ENCODE measurements at places on chromosomes 13 and 19.
A peak's percentile ranks its signal among the peaks of the same experiment; 100 is the strongest.

DNA sequence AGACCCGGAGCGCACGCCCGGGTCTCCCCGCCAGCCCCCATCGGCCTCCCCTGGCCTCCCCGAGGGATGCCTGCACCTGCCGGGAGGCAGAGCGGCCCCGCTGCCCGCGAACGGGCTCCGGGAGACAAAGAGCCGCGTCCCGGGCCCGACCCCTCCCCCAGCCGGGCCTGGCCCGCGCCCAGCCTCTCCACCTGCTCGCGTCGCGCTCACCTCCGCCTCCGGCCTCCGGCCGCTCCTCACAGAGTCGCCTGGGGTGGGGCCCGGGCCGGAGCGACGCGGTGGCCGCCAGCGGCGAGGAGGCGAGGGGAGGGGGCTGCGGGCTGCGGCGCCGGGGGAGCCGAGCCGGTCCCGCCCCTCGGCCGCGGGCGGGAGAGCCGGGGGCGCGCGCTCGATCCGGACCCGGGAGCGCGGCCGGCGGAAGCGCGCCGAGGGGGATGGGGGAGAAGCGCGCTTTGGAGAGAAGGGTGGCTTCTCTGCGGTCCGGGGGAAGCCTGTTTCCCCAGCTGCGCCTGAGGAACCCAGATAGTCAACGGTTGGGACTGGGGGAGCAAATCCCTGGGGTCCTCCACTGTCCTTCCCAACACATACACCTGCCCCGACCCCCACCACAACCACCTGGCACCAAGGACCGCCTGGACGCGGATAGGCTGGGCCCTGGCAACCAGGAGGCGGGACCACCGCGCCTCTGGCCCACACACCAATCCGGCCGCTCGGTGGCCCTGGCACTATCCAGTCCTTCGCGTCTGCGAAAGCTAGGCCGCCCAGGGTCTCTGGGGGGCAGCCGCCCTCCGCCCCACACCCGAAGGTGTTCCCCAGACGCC, at the start of gene PRR36:
Gene PRR36 (minus strand): TSS at position 315 of the 821 bp plus-strand sequence. CDS start 701 bp downstream, outside the sequence.
- DNase-seq = peak; percentile 77

- DNase-seq = no peak
These were observed 237.1 kb upstream of the ARGLU1 start for GRCh38 chr13:106804991-106805390.

DNA sequence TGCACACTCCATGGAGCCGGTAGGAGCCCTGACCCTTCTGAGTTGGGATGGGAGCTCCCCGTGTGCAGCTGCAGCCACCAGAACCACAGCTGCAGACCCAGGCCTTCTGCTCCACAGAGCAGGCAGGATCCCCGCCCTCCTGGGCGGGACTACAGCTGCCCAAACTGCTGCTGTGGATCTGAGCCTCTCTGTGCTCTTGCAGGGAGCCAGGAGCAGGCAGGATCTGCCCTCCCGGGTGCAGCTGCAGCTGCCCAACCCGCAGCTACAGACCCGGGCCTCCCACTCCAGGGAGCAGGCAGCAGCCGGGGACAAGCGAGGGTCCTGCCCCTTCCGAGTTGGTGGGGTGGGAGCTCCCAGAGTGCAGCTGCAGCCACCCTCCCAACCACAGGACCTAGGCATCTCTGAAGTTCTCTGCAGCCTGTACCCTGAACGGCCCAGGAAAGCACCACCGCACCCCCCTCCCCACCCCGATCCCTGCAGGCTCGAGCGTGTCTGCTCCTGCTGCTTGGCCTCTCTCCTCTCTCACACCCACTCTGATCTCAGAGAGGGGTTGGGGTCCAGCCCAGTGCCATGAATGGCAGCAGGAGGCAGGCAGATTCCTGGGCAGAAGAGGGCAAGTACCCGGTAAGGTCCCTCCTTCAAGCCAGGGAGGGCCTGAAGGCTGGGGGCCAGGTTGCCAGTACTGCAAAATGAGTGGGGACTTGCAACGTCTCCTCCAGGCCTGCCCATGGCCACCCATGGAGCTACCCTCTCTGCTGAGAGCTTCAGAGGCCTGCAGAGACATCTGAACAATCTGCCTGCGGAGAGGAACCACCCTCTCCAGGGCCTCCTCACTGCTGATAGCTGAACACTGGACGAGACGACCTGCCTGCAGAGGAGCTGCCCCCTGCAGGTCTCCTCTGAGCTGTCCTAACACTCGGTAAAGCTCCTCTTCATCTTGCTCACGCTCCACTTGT, 16.4 kb upstream of the EMP3 start:
- no peak for DNase-seq

GRCh38 chr19:6198896-6199239, 63.4 kb downstream of the ACSBG2 start:
- no peak for DNase-seq

DNA sequence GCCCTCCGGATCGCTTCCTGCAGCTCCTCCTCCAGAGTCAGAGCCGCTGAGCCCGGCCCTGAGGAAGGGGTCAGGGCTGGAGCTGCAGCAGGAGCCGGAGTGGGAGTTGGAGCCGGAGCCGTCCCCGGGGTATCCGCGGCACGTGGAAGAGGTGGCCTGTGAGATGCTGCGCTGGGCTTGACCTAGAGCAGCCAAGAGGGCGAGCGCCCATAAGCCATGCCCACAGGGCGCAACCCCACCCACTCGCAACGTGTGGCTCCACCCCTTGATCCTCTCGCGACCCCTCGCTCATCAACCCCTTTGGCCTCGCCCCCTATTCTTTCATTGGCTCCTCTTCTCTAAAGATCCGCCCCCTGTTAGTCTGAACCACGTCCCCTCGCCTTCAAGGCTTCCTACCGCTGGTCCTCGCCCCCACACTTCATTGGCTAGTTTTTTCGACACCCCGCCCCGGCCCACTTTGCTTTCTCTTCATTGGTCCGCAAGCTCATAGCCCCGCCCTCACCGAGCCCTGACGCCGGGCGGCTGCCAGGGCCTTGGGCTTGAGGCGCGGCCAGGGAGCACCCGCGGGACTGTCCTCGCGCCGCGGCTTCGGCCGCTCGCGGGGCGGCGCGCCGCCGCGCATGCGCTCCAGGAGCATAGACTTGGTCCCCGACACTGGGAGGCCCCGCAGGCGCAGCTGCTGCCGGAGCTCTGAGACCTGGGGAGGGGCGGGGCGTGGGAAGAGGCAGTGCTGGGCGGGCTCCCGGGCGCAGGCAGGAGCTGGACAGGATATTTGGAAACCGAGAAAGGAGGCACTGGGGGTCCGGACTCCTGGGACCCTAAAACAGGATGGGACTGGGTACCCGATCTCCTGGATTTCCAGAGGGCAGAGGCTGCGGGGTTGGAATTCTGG, 5.4 kb downstream of the MAMSTR start:
- DNase-seq = peak; percentile 100

- DNase-seq = no peak
These were observed 6.0 kb upstream of the FREM2 start for GRCh38 chr13:38680912-38681311.

- DNase-seq = no peak
These were observed 15.3 kb upstream of the HNRNPUL1 start for GRCh38 chr19:41248895-41249294.

DNA sequence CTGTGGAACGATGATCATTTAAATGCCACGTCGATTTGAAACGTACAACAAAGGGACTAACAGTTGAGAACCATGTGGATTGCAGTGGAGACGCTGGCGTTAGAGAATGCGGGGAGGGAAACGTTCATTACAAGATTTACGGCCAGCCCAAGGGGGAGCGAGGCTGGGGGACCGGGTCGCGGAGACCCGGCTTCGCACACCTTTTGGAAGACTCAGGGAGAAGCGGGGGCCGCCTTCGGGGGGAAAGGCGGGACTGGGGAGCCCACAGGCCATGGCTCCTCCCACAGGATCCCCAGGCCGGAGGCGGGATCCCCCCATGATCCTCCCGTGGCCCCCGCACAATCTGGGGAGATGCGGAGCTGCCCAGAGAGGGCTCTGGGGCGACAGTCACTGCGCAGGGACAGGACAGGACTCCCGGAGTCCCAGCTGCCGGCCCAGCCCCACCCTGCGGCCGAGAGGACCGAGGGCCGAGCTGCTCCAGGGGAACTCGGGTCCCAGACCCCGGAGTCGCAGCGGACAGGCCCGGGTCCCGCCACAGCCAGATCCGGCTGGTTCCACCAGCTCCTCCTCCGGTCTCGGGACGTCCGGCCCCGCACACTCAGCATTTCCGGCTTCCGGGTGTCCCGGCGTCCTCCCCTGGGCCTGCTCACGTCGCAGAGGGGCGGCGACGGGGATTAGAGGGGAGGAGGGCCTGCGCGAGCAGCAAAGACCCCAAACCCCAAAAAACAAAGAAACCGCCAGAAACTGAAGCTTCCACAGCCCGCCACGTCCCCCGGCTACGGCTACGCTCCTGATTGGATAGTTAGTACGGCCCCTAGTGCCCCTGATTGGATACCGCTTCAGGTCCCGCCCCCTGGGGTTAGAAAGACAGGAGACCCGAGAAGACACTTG, 21.1 kb upstream of the OR10H1 start:
- DNase-seq = peak; percentile 49

- DNase-seq = peak; percentile 83
These were observed 29.8 kb upstream of the SPACA7 start for GRCh38 chr13:112346173-112346898.

GRCh38 chr19:54319049-54319448, 6.1 kb upstream of the LILRA5 start:
- DNase-seq = no peak

DNA sequence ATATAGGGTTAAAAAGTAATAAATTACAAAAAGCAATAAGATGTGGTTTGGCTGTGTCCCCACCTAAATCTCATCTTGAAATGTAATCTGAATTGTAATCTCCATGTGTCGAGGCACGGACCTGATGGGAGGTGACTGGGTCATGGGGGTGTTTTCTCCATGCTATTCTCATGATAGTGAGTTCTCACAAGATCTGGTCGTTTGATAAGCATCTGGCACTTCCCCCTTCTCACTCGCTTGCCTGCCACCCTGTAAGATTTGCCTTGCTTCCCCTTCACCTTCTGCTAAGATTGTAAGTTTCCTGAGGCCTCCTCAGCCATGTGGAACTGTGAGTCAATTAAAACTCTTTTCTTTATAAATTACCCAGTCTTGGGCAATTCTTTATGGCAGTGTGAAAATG, 577.4 kb downstream of the TBC1D4 start:
- no peak for DNase-seq

Measured in NCI-H1436 treated with DMSO at 0.1 percent for 48 hours (cell line).